Suppressor macrophage treated with lipopolysaccharide for 1 hour (primary cell): ENCODE measurements at places on chromosomes 2 and 18.

DNA sequence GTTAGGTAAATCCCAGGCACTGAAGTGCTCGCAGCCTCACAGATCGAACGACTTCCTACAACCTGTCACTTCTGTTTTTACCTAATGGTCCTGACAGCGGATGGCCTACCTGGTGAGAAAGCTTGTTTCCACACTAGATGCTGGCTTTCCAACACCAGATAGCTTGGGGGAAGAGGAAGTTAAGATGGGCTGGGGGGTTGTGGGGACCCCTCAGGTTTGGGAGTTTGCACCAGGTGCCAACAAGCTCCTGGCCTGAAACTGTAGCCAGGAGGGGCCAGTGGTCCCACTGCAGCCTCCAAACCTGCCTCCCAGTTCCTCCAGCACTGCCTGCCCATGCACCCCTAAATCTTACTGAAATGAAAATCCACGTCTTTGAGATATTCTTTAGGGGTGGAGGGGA, 3.9 kb downstream of the TMEM185B start:
- no peak for DNase-seq

- DNase-seq: no peak
Observed at GRCh38 chr2:236960531-236960930, 125.2 kb upstream of the COPS8 start.

DNA sequence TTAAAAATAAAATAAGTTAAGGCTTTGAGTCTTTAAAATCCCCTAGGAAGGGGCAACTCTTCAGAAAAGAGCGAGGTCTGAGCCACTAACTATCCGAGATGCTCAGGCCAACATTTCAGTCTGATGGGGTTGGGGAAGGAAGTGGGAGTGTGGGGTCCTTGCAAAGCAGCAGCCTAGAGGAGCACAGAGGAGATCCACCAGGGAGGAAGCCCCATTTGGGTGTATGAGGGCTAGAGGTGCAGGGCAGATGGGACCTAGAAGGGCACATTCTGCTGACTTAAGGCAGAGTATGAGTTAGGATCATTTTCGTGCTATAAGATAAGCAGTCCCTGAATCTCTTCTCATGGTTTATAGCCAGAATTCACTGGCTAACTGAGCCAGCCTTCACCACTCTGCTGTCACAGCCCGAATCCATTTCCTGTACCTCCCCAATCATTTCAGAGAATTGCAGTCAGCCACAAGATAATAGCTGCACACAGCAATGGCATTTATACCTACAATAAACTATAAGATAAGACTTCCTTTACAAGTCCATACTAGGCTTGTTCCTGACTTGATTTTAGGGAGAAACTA, 37.0 kb downstream of the MRPL30 start:
- DNase-seq: no peak

- no peak for DNase-seq
Observed at GRCh38 chr2:33786881-33787280, 187.8 kb upstream of the FAM98A start.

DNA sequence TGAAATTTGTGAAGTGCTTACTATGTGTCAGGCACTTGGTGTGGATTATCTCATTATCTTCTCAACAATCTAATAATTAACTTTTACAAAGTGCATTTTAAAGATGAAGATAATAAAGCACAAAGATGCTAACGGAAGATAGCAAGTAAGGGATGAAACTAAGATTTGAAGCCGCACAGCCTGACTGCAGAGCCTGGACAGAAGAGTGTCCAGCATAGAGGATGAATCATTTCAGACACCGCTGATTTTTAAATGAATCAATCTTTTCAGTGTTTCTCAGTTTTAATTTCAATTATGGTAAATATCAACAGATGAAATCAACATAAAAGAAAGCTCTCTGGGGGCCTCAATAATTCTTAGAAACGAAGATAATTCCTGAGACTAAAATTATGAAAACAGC, 24.5 kb upstream of the STAM2 start:
- DNase-seq: no peak

- DNase-seq: no peak
Observed at GRCh38 chr2:26089337-26089736, 55.5 kb downstream of the RAB10 start.

DNA sequence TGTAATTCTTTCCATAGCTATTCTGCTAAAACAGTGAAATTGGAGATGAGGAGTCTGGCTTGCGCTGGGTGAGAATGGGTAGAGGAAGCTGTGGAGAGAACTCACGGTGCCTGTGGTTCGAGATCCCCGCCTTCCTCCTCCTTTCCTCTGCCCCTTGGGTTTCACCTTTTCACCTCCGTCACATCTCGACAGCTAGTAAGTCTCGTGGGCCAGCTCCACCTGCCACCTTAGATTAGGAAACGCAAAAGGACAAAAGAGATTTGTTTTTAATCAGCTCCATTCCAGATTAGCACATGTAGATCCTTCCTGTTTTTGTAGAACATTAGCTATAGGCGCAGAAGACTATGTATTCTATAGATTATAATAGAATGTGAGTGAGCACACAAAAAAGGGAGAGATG, 20.6 kb downstream of the TRIB2 start:
- no peak for DNase-seq

- no peak for DNase-seq
Observed at GRCh38 chr18:62989195-62989594, 273.9 kb downstream of the PHLPP1 start.

- DNase-seq: peak; percentile 83
Observed at GRCh38 chr2:74515981-74516633, 1.9 kb downstream of the TLX2 start.

DNA sequence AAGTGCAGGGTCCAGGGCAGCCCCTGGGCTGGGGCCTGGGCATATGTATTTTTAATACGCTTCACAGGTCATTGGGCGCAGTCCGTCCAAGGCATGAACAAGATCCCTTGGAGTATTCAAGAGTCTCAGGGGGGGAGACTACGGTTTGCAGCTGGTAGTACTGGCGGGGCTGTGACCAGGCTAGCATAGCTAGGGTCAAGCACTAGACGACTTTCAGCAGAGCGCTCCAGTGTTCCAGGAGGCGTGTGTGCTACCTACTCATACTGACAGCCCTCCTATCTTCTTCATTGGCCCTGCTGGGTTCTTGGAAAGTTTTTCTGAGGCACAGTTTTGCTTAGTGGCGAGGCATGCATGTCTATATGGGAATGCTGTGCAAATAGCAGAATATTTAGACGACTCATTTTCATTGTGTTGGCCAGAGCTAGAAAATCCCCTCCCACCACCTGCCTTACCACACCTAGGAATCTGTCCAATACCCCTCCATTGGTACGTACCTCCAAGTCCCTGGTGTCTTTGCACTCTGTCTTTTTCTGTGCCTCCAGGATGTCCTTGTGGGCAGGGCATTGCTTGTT, 68.2 kb downstream of the GLI2 start:
- no peak for DNase-seq

DNA sequence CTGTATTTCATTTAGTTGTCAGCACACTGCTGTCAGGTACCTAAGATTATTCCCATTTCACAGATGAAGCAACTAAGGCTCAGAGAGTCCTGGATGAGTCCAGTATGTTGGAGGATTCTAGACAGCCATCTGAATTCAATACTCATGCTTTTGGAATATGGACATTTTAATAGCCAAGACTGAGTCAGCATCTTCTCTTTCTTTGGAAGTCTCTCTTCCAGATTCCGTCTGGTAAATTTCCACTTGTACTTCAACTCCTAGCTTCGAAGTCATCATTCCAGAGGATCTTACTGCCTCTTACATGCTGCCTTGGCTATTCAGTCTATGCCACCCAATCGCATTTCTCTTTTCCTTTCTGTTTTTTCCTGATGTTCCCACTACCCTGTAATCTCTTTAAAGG, 40.6 kb downstream of the INSIG2 start:
- DNase-seq: no peak

- peak; percentile 49 for DNase-seq
Observed at GRCh38 chr2:202831242-202832220, 40.0 kb downstream of the ICA1L start.

GRCh38 chr2:209495855-209496585, 72.2 kb downstream of the MAP2 start:
- DNase-seq: peak; percentile 87

- DNase-seq: no peak
Observed at GRCh38 chr2:37869771-37870170, 55.3 kb upstream of the RMDN2 start.

DNA sequence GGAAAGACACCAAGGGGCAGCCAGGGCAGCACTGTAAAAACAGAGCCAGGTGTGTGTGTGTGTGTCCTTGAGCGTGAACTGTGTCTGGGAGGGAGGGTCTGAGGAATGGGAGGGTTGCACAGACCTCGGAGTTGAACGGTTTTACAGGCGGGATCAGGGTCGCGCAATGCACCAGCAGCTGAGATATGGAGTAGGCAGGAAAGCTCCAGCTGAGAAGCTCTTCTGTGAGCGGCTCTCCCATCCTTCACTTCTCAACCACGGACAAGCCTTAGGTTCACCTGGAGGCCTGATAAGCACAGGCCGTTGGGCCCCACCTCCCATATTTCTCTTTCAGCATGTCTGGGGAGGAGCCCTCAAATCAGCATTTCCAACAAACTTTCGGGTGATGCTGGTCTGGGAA, 12.1 kb downstream of the SERTAD2 start:
- DNase-seq: no peak

DNA sequence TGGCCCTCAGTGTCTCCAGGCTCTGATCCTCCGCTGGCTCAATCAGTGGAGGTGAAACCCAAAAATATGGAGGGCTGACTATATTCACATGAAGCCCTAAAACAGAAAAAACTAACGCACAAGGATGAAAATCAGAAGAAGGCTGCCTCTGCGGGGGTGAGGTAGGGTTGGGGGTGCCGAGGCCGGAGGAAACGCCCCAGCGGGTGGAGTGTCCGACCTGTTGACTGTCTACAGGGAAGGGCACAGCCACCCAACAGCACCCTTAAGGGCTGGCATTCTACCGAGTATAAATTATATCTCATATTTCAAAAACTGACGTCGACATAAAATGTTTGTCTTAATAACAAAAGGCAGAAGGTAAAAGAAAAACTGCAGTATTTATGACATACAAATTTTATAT, 223.5 kb downstream of the HDAC4 start:
- DNase-seq: no peak

DNA sequence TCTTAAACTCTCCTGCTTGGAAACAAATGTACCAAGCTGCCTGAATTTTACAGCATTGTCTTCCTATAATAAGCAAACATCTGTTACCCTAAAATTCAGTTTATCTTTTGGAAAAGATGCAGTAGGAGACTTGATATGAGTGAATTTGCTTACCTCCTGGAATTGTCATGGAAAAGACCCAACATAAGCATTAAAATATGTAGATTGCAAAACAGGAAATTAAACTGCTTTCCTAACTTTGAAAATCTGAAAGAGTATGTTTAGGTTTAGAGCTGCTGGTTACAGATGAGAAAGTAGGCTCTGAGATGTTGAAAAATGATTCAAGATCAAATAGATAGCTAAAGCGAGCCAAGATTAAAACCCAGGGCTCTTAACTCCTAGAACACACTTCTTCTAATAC, 316.5 kb downstream of the SOX11 start:
- DNase-seq: no peak

GRCh38 chr2:237227592-237228280, 142.0 kb downstream of the COPS8 start:
- peak; percentile 57 for DNase-seq

GRCh38 chr2:6577960-6578359, 287.7 kb downstream of the CMPK2 start:
- no peak for DNase-seq

DNA sequence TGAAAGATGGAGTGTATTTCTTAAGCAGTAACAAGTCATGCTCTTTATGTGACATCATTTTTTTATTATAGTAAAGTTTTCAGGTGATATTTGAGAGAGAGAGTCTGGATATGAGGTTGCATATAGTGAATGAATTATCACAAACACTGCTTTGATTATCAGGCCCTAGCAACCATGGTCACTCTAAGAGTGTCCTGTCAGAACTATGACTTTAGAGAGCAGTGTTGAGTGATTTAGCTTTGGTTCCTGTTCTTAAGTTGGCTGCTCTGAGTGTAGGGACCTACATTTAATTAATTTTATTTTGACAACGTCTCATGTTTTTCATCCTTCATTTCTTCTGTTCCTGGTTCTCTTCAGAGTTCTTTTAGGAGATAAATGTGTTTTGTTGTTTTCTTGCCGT, 275.5 kb downstream of the KCNJ3 start:
- DNase-seq: no peak

DNA sequence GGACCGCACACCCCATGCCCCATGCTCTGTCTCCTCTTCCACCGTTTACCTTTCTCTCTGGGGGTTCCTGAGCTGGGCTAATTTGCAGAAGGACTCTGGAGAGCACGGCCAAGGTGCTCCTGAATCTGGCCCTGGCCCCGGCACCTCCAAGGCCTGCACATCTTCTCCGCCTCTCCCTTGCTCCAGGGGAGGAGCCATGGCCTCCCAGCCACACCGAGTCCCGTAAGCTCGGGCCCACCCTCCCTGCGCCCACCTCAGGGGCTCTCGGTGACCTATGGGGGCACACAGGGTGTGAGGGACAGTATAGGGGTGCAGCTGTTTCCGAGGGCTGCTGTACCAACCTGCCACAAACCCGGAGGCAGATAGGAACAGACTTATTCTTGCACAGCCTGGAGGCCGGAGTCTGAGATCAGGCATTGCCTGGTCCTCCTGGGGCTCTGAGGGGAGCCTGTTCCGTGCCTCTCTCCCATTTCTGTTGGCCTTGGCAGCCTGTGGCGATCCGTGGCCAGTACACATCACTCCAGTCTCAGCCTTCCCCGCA, 127.3 kb upstream of the GPC1 start:
- no peak for DNase-seq

DNA sequence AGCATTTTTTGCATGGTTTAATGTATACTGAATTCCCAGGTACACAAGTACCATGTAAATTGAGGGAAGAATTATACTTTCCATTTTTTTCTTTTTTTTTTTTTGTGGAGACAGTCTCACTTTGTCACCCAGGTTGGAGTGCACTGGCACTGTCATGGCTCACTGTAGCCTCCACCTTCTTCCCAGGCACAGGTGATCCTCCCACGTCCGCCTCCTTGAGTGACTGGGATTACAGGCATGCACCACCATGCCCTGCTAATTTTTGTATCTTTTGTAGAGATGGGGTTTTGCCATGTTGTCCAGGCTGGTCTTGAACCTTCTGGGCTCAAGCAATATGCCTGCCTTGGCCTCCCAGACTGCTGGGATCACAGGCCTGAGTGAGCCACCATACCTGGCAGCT, 3.8 kb downstream of the HSPE1 start:
- no peak for DNase-seq

DNA sequence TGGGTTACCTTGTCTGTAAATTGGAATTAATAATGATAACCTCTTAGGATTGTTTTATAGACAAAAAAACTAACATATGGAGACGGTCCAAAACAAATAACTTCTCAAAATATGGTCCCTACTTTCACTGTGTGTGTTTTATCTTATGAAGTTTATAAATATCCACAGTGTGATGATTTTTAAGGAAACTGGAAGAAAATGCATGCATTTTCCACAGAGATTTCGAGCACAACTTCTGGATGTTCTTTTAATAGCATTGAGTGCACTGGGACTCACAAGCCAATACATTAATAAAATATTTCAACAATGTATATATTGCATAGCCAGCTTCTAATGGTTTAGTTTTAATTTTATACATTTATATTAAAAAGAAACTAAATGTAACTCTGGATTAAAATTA, 87.9 kb upstream of the SPHKAP start:
- DNase-seq: no peak
